ENCODE measurements at places on chromosomes 7 and 10.

DNA sequence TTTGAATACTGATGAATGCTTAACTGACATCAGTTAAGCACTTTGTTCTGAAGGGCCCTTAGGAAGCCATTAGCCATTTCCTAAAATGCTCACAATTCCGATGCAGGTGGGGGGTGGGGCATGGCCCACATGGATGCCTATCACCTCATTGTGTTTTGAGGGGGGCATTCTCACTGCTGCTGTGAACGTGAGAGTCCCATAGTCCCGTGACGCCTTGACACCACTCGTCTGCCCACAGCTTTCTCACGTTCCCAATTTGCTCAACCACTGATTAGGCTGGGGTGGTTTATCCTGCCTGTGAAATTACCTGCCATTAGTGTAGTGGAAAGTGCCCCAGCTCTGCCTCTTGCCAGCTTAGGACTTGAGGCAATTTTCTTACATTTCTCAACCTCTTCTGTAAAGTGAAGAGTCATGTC, 31.9 kb downstream of the DUSP5 start:
- DNase-seq = peak; percentile 48

DNA sequence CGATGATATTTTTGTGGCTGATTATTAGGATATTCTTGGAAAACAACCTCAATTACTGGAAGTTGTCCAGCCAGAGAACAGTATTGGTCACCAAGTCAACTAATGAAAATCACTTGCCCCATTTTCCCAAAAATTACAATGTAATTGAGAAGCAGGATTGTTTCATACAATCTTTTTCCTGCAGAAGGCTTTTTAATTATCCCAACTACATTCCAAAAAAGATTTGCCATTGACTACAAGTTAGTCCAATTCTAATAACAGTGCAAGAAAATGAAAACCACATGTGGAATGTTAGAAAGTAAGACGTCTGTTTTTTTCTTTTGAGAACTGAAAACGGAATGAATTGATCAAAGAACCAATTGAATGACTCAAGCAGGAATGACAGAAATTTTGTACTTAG, 1195.8 kb downstream of the SORCS1 start:
- DNase-seq = no peak

GRCh38 chr7:138126928-138127327, 50.7 kb downstream of the AKR1D1 start:
- no peak for DNase-seq

GRCh38 chr7:155741082-155741481, 71.2 kb downstream of the SHH start:
- DNase-seq = no peak

GRCh38 chr7:55502858-55503440, 69.4 kb downstream of the VOPP1 start:
- DNase-seq = no peak

- DNase-seq = peak; percentile 80
Measured at GRCh38 chr10:60732807-60733516, 45.3 kb upstream of the CDK1 start.

DNA sequence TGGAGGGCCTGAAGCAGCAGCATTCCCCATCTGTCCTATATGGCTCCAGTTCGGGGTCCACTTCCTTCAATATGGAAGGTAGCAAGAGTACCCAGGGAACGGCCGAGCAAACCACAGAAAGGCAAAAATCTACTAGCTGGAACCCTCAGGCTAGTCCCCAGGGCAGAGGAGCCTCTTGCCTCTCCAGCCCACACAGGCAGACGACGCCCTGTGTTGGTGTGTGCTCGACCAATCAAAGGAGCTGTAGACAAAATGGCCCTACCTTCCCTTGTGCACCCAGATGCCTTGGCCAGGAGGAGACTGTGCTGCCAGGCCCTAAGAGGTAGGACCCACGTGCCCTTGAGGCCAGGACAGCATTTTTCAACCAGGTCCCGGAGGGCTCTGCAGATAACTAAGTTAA, 91.5 kb downstream of the FAM53B start:
- no peak for DNase-seq

- DNase-seq = no peak
Measured at GRCh38 chr7:1030444-1031070, 13.8 kb upstream of the GPR146 start.

DNA sequence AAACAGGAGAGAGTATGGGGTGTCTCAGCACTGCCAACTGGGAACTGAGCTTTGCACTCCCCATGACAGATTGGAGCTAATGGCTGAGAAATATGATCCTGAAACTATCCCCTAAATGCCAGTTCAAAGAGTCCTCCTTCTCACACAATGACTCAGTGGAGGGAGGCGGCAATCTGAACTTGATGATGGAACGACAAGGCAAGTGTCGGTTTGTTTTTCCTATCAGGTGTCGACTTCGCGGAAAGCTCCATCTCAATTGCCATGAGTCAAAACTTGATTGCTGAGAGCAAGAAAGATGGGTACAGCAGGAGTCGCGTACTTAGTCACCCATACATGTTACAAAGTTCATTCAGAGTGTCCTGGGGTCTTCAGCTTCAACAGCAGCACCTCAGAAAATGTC, 52.5 kb downstream of the NPY start:
- no peak for DNase-seq

DNA sequence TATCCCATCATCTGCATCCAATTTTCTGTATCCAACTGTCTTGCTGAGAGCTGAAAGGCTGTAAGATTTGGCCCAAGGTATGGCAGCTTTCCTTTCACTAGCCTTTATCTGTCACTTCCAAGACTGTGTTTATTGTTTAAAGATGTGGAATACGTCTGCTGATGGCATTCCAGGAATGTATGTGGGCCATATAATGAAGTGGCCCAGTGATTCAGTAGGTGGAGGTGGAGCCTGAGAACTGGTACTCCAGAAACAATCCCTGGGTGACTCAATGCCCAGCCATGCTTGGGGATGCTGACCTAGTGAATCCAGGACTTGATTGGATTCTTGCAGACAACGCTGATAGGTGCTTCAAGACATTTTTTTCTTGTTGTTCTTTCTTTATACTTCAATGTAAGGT, 13.5 kb downstream of the NEUROD6 start:
- DNase-seq = no peak

DNA sequence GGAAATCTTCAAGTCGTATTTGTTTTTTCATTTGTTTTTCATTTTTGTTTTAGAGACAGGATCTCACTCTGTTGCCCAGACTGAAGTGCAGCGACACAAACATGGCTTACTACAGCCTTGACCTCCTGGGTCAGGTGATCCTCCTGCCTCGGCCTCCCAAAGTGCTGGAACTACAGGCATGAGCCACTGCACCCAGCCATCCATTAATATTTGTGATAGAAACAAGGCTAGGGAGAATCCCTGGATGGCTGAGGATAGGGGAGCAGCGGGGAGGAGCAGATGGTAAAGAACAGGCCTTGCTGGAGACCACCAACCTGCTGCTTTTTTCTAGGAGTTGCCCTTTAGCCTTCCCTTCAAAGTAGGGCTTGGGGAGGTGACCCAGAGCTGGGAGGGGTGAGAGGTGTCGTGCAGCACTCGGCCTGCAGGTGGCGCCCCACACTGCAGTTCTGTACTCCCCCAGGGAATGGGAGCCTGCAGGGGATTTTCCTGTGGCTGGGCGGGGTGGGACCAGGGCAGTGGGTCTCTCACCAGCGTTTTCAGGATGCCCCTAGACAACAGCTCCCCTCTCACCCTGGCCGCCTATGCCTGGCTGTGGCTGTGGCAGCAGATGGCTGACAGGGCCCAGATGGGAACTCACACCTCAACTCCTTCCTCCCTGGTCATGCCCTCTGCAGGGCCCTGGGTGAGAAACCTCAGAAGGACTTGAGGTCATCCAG, 12.6 kb upstream of the CDH23 start:
- DNase-seq = peak; percentile 93

- no peak for DNase-seq
Measured at GRCh38 chr7:136074843-136075242, 97.7 kb upstream of the MTPN start.

- DNase-seq = no peak
Measured at GRCh38 chr7:137981175-137981574, 20.7 kb downstream of the CREB3L2 start.

DNA sequence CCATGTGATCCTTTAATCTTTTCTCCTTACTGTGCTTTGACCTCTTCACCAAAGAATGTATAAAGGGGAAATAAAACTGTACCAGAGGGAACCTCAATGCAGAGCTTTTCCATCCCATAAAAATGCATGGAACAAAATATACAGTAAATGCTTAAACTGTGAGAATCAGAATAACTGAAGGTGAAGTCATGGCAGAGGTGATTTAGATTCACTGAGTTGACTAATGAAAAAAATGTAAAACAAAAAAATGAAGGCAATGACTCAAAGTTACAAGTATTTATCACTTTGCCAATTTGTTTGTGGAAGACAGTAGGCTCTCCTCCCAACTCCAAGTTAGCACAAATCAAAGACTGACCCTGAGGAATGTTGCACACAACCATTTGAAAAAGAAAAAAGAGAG, 1331.6 kb upstream of the SORCS1 start:
- DNase-seq = no peak

GRCh38 chr10:3010816-3011460, 56.4 kb upstream of the PFKP start:
- no peak for DNase-seq

- no peak for DNase-seq
Measured at GRCh38 chr7:36192053-36192824, 39.2 kb downstream of the EEPD1 start.

- DNase-seq = peak; percentile 80
Measured at GRCh38 chr10:14200698-14201544, 129.8 kb downstream of the FRMD4A start.

- DNase-seq = no peak
Measured at GRCh38 chr7:13998866-13999265, 9.4 kb upstream of the ETV1 start.

GRCh38 chr10:851901-852300, 79.6 kb downstream of the LARP4B start:
- DNase-seq = no peak

GRCh38 chr10:94093286-94093905, 99.7 kb downstream of the PLCE1 start:
- DNase-seq = no peak

- DNase-seq = no peak
Measured at GRCh38 chr7:44791278-44792219, 4.9 kb upstream of the PPIA start.

GRCh38 chr7:99752356-99752755, 17.4 kb upstream of the CYP3A7 start:
- DNase-seq = no peak

- DNase-seq = no peak
Measured at GRCh38 chr7:82592416-82592815, 148.8 kb upstream of the CACNA2D1 start.

GRCh38 chr7:114970308-114970707, 48.4 kb downstream of the MDFIC start:
- DNase-seq = no peak

DNA sequence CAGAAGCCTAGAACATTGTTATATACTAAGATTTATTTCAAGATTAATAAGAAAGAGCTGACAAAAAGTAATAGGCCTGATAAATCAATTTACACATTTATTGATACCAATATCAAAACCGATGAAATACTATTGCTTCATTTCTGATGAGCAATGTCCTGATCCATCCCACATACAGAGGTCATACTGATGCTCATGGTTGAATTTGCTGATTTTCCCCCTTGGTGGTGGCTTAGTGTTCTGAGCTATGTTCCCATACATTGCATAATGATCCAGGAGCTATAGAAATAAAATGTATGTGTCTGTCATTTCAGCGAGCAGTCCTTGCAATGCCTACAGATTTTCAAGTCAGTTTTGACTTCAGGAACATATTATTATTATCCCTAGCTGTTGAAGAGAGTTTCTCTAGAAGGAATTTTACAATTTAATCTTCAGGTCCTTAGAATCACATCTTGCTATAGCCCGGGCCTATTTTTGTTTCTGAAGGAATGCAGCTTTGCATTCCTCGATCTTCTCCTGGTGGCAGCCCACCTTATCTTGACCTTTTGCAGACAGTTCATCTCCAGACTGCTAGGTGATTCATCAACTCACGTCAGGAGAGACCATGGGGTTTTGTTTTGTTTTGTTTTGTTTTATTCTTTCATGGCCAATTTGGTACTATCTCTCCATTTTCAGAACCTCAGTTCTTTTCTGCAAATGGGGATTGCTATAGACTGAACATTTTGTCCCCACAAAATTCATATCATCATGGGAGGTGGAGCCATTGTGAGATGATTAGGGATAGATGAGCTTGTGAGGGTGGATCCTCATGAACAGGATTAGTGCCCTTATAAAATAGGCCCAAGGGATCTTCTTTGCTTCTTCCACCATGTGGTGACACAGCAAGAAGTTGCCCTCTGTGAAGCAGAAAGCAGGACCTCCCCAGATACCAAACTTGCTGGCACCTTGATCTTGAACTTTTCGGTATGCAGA, 465.6 kb upstream of the IGFBP3 start:
- no peak for DNase-seq

DNA sequence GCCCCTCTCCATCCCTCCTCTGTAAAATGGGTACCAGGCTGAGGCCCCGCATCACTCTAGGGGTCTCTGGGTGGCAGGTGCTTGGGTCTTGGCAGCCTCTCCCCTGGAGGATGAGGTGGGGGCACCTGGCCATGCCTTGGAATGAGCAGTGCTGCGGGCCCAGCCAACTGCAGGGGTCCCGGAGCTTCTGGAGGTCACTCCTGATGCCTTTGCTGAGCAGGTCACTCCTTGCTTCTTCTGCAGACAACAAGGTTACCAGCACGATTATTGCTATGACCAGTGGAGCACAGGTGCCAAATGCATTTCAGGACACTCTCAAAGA, 22.4 kb upstream of the ZNF488 start:
- DNase-seq = no peak

GRCh38 chr10:7756360-7756992, 31.3 kb downstream of the KIN start:
- DNase-seq = peak; percentile 33

GRCh38 chr7:129367349-129367699, 66.9 kb upstream of the STRIP2 start:
- DNase-seq = no peak

DNA sequence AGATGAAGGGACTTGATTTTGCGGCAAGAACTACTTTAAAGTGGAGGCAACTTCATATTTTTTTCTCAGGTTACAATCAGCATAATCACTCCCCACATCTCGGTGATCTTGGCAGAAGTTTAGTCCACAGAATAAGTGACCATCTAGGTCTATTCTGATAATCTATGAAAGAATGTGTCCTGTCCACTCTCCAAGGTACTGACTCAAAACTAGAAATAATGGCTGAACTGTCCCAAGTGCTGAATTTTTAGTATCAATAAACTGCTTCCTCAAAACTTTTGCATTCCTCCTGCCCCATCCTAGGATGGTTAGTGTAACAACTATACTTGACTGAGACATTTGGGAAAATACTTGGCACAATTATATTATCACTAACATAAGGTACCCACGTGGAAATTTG, 10.9 kb upstream of the CHRM2 start:
- DNase-seq = no peak

DNA sequence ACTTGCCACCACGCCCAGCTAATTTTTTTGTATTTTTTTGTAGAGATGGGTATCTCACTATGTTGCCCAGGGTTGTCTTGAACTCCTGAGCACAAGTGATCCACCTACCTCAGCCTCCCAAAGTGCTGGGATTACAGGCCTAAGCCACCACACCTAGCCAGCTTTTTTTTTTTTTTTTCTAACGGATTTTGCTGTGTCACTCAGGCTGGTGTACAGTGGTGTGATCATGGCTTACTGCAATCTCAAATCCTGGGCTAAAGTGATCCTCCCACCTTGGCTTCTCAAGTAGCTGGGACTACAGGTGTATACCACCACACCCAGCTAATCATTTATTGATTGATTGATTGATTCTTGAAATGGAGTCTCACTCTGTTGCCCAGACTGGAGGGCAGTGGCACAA, 106.0 kb upstream of the TRIM24 start:
- DNase-seq = no peak
